ENCODE measurements at places on chromosomes 2 and 18. TPM values are rescaled to one million over a fixed set of nuclear protein-coding genes. Genes with fewer than 3 reads are reported as not detected.

IL1R1 gene
- 1.4 TPM for total RNA-seq

DNA sequence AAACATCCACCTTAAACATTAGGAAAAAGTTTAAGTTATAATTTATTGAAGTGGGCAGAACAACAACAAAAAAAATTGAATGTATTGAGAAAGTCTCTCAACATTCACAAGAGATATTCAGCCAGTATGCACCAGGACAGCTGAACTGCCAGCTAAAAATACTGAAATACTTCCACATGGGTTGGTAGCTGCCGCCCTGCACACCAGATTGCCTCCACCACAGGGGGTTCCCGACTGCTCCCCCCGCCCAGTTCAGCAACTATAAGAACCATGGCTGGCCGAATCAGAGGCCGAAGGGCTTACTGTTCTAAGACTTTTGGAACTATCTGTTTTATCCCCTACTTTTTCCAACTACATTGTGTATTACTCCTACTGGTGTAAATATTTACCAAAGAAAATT, 150.0 kb upstream of the LRP1B start:
- no peak for DNase-seq

CDC42EP3 gene
- total RNA-seq = 24.1 TPM

DNA sequence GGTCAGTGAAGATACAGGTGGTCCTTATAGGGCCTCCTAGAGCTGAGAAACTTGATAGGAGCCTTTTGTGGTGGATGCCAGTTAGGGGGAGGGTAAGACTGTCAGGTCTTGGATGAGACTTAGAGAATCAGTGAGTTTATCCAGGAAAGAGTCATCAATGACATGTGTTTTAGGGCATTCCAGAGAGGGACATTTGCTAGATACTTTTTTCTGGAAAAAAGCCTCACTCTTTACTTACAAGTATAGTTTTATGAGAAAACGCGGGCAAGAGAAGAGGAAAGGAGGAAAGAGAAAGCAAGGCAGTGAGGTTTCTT, 24.5 kb upstream of the MSGN1 start:
- DNase-seq = no peak

GRCh38 chr18:75339936-75340605, 87.4 kb downstream of the SMIM21 start:
- DNase-seq = no peak

REG1B gene
- not detected for total RNA-seq

GRCh38 chr2:222159221-222159620, 139.6 kb downstream of the PAX3 start:
- no peak for DNase-seq

DNA sequence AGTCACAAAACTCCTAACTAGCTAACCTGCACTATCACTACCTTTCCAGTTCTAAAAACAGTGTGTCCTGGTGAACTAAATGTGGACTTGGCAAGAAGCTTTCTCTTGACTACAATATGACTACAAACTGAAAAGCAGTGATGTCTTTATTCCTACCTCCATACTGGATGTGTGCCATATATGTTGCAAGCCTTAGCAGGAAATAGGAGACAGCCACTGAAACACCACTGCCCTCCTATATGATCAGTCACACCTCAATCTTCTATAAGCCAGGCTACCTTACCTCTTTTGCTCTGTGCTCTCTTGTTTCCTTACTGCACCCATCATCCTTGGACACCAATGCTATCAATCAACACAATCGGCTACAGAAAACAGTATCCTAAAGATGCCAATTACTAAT, 34.1 kb downstream of the SS18 start:
- DNase-seq = no peak

DNA sequence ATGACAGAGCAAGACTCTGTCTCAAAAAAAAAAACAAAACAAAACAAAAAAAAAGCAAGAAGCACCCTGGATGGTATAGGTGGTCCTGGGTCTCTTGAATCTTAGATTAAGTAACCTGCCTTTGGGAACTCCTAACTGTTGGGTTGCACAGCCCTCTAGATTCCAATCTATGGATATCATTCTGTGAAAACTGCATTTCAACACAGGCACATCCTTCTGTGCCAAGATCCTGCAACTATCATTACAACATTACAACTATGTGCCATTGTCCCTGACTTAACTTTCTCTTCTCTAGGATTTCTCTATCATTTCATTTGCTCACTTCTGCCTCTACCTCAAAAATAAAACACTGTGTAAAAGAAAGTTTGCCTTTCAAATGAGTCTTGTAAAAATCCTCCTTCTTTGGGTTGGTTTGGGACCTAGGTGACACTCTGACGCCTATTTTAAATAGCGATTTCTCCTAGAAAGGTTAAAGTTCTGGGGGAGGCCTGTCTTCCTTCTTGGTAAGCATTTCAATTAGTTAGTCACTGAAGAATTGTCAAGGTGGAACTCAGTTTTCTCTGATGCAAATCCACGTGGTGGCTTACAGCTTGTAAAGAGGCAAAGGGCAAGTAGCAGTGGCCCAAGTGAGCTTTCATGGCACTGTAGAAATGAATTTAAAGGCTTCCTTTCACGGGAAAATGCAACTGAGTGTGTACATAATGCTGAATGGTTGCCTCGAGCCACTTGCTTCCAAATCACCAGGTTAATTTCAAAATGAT, 9.2 kb downstream of the LGALSL start:
- DNase-seq = no peak

GRCh38 chr2:30239308-30239985, 8.1 kb downstream of the LBH start:
- DNase-seq = peak; percentile 43

- no peak for DNase-seq
These were observed 890.7 kb upstream of the POU3F3 start for GRCh38 chr2:103963146-103963725.

ACTR1B gene
- total RNA-seq = 21.4 TPM

DNA sequence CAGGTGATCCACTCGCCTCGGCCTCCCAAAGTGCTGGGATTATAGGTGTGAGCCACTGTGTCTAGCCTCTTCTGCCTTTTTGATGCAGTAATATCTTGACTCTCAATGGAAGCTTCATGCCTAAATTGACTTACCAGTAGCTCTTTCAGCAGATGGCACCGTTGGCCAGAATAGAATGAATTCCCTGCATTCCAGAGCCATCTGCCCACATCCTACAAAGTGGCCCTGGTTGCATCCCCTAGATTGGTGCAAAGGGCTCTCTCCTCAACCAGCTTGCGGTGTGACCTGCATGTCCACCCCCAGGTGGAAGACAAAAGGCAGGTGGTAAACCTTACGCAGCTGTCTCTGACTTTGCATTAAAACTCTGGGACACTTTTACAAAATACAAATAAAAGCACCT, 4.4 kb upstream of the PARD6G start:
- no peak for DNase-seq

- DNase-seq = no peak
These were observed 55.2 kb downstream of the PARD6G start for GRCh38 chr18:80191907-80192652.

SDC1 gene
- 40.5 TPM for total RNA-seq

DNA sequence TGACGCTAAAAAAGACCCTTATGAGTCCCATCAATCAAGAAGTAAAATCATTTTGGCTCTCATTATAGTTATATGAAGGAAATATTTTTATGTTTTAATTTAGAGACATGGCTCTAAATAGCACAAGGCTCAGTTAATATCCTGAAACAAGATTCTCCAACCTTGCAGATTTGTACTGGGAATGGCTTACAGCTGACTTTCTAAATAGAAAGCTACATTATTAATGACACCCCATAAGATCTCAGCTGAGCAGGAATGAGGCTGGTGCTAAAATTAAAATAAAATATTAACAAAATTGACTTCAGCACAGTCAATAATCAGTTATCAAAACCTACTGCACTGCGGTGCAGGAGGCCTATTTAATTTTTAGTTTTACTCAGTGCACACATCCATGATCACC, 136.9 kb downstream of the SLC39A10 start:
- DNase-seq = no peak

NEB gene
- total RNA-seq = not detected

- no peak for DNase-seq
These were observed 45.0 kb downstream of the EMILIN2 start for GRCh38 chr18:2891526-2892431.

DNA sequence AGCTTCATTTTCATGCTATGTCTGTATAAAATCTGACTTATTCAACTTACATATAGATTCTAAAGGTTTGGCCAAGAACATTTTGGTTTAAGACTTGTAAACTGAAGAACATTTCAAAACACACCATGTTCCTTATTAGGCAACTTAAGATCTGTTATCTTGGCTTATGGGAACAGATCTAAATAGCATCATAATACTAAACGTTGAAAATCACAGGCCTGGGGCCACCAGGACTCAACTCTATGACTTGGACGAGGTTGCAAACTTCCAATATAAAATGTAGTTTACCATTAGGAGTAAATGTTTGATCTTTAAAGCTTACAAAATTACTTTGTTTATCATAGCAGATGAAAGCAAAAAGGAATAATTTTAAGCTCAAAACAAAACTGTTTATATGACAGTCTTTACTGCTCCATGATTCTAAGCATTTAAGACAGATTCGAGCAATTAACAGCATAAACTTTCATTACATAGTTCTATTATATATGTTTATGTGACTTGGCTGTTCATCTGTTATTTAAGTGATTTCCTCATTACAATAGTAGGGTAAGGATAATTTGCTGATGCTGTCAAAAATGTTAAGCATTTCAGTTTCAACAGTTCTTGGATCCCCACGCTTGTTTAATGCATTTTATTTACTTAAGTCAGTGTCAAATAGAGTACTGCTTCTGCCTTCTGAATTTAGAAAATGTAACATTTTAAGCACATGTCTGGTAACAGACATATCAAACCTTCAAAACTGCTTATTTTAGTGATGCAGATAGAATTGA, 8.3 kb downstream of the TCF4 start:
- DNase-seq = no peak

DNA sequence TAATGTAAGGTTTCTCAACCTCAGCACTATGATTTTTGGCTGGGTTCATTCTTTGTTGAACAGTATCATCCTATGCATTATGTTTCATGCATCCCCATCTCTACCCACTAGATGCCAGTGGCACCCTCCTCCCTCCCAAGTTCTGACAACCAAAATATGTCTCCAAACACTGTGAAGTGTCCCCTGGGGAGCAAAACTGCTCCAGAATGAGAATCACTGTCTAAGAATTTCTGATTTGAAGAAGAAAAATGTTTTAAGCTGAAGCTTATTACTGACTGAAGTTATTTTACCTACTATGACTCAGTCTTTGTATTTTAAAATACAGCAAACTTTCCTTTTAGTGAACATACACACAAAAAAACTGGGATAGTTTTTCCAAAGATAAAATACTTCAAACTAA, 3.4 kb downstream of the THADA start:
- no peak for DNase-seq

DNA sequence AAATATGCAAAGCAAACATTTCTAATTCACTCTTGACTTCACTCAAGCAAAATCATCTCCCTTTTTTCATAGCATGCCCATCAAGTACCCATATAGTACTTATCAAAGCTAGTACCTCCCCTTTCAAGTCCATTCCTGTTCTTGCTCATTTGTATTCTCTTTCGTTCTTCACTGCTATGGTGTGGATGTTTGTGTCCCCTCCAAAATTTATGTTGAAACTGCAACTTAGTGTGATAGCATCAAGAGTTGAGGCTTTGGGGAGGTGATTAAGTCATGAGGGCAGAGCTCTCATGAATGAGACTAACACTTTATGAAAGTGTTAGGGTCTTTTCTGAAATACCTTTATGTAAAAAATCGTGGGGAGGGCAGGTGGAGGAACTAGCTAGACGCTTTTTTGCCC, 52.9 kb downstream of the RNU4ATAC start:
- DNase-seq = no peak

UGT1A9 gene
- total RNA-seq = not detected

NPPC gene
- not detected for total RNA-seq

GRCh38 chr2:146579147-146579930, 1265.5 kb upstream of the ACVR2A start:
- DNase-seq = no peak

GRCh38 chr18:32920796-32921787, 148.3 kb upstream of the KLHL14 start:
- peak; percentile 46 for DNase-seq

Measured in MG63 (cell line).